HCEC 1CT (cell line): ENCODE measurements at places on chromosomes 3 and 15.

DNA sequence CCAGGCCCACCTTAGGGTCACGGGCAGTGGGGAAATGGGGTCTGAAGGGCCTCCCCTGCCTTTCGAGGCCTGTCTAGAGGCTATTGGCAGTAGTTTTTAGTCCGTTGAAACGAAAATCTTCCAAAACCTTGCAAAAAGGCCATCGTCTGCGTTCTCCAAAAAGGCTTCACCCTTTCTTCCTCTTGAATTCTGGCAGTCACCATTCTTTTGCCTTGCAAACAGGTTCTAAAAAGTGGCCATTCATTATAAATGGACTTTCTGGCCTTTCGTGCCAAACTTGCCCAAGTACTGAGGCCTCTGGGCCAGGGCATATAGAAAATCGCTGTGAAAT is 367 bp upstream of the TARS3 start:
- DNase-seq: no peak

- DNase-seq: no peak
Measured at GRCh38 chr3:178406206-178406605, 130.0 kb upstream of the KCNMB2 start.

DNA sequence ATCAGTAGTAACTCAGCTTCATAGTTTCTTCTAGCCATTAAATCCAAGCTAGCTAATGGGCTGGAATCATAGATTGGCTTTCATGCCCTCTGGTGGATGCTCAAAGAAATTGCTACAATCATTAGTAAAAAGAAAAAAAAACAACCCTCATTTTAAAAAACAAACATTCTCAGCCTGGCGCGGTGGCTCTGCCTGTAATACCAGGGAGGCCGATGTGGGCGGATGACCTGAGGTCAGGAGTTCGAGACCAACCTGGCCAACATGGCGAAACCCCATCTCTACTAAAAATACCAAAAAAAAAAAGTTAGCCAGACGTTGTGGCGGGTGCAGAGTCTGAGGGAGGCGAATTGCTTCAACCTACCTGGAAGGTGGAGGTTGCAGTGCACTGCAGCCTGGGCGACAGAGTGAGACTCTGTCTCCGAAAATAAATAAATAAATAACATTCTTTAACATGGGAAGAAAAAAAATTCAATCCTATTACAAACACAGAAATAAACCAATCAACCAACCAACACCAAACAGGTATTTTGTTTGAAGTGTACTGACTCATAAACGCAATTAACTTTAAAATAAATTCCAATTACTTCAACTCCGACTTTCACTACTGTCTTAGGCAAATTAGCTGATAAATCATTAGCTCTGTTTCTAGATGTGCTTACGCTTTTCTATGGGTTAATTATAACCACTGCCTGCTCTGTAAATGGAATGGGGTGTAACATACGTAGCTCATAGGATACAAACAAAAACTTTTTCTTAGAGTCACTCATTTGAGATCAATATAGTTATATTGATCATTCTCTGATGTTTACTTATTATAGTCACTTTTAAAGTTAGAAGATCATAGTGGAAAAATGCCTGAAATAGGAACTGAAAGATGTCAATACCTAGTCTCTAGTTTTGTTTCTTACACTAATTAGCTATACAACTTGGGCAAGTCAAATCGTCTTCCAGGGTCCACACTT is 24.9 kb downstream of the TMEM207 start:
- DNase-seq: peak; percentile 80

GRCh38 chr3:171198781-171199472 is 172.4 kb upstream of the SLC2A2 start:
- no peak for DNase-seq

GRCh38 chr15:93837450-93837849 is 393.9 kb upstream of the MCTP2 start:
- no peak for DNase-seq

DNA sequence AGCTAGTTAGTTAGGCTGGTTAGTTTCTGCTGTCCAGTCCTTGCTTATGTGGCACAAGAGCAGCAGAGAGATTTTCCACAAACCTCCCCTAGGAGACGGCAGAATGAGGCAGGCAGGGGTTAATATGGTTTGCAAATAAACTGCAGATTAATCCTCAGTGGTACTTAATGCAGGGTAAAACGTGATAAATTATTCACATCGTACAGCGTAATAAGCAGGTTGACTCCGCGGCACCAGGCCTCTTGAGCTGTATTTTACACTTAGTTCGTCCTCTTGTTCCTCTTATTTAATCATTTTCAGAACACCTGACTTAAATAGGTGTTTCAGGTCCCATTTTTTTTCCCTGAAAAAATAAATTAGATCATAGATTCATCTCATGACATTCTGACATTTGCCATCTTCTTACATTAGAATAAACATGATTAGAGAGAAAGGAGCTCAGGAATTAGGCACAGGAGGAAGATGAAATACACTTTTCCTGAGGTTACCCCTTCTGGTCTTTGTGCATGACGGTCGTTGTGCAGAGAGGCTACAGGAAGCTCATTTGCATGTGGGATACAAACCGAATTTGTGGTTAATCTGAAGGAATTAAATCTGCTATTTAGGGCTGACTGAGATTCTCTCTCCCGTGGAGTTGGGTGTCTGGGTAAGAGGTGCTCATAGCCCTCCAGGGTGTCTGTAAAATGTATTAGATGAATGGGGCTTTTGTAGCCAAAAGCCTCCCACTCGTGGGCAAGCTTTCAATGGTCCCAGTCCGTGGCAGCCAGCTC is 27.1 kb upstream of the VPS8 start:
- DNase-seq: no peak

GRCh38 chr3:169966951-169967915 is 626 bp downstream of the SEC62 start:
- peak; percentile 65 for DNase-seq

DNA sequence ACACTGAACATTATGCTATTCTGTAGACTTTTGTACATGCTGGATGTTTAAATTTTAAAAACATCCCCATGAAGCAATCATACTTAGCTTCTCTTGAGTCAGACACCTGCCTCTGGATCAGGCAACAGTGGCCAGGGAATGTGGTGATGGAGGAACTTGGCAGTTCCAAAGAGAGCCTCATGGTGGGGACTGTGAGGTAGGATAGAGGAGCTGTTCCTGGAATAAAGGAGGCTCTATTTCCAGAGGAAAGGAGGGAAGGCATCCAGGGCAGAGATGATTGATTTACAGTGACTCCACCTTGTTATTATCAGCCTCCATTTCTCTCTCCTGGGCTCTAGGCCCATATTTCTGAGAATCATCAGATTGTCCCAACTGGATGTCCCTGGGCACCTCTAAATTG is 35.0 kb upstream of the ABHD17C start:
- peak; percentile 22 for DNase-seq

DNA sequence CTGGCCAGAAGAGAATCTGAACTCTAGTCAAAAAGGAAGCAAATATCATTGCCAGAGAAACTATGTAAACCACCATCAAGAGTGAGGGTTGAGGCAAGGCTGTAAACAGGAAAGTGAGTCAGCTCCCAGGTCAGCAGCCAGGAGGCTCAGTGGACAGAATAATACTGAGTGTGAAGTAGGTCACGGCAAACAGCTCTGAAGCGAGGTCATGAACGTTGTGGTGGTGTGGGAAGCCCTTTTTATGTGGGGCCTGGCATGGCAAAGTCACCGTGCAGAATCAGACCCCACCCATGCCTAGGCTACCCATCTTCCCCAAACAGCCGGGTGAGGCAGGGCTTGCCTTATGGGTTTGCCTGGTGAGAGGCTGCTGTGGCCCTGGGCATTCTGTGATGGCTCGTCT is 43.9 kb downstream of the THBS1 start:
- peak; percentile 95 for DNase-seq

GRCh38 chr3:77096966-77097890 is 57.3 kb downstream of the ROBO2 start:
- DNase-seq: peak; percentile 35

- no peak for DNase-seq
Measured at GRCh38 chr3:77707281-77707680, 667.4 kb downstream of the ROBO2 start.

DNA sequence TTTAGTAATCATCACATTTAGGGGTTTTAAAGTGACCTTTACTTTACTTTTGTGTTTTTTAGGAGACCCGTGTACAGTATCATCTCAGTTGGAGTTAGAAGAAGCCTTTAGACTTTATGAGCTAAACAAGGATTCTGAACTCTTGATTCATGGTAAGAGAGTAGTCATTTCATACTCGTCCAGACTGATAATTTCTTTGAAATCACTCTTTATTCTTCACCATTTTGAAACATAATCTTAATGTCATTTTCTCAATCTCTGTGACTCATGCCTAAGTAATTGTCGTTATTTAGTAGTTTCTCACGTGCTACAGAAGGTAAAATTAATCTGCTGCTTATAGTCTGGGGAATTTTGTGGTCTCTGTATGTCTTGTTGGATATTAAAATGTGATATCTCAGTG is 37.7 kb downstream of the PRKCI start:
- DNase-seq: no peak

DNA sequence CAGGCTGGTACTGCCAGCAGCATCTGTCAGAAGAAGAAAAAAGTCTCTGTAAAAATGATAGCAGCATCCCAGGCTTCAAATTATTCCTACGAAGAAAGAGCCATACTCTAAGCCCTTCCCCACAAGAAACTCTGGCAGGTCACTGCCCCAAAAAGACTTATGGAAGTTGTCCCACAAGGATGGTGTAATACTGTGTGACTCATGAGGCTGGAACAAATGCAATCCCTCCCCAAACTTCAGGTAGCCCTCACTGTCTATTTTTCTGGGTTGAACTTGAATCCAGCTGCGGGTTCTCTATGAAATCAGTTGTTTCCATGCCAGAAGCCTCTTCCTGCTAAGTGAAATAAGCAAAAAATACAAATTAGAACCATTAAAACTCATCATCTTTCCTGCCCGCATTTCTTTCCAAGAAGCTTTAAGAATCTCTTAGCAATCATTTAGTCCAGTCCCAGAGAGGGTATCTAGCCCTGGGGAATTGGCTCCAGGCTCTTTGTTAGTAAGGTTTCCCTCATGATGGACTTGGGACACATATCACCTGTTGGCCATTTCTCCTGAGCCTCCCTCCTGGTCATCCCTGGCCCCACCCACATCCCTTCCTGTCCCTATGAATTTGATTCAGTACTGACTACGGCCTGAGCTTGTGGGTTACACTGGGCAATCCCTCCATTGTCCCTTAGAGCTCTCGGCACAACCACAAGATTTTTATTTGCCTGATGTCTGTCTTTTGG is 51.7 kb downstream of the FAM174B start:
- no peak for DNase-seq

DNA sequence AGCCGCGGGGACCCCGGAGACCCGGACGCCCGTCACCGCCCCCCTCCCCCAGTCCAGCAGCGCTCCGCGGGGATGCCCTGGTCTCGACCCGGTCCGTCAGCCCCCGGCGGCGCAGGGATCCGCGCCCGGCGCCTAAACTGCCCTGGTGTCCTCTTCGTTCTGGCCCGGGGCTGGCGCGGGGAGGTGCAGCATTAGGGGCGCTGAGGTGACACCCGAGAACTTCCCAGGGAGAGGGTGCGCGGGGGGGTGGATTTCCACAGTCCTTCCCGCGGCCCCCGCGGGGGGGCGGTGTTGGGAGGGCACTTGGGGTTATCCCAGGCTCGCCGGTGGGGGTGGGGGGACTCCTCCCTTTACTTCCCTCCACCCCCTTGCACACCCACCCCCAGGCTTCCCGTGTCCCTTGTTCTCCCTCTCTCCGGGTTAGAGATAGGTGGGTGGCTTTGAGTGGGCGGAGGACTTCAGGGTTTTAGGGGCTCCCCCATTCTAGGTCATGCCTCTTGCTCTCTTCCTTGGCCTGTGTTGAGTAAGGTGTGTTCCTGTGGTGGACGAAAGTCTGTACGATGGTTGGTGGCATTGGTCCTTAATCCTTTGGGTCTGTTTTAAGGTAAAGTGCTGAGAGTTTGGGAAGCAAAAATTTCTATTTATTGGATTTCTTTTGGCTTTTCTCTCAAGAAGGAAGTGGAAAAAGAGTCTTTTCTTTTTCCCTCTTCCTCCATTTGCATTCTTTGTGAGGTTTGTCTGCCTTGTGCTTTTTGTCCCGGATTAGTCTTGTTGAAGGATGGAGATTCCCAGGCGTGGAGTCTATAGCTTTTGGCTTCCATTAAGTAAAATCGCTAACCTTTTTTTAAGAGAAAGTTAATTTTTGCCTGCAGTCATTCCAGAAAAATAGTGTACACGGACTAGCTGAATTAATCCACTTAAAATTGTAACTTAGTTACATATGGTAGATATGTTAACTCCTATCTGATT is 811 bp downstream of the SKIL start:
- DNase-seq: peak; percentile 55

DNA sequence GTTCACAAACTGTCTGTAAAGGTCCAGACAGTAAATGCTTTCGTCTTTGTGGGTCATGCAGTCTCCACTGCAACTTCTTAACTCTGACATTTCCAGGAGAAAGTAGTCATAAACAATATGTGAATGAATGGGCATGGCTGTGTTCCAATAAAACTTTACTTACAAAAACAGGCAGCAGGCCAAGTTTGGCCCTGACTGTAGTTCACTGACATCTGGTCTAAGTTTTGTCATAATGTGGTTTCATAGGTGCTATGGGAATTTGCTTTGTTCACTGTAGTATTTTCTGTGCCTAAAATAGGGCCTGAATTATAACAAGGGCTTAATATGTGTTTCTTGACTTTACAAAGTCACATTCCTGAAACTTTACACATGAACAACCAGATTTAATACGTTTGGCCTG is 186.0 kb upstream of the KBTBD8 start:
- DNase-seq: peak; percentile 78

DNA sequence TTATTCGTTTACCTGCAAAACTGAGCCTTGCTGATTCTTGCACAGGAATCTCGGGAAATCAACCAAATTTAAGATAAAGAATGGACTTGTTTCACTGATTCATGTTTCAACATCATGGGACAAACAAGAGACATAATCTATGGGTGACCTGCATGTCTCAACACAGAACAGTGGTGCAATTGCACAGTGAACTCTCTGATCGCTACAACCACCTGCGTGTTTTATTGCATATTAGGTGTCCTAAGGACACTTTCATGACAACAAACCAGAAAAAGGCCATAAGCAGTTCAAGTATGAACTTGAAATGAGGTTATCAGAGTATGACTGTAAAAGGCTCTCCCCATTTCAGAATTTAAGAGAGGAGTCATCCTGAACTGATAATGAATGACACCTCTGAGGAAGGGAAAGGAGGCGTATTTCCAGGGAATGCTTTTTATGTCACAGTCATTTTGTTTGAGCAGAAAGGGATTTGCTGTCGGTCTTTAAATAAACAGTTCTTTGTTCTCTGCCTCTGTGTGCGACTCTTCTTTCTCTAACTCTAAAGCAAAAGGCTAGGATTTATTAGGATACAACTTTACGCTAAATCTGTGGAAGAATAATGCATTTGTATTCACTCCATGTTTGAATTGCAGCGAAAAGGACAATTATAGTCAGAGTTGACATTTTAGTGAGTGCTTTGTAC is 167.2 kb downstream of the RBMS3 start:
- no peak for DNase-seq
